ENCODE measurements at places on chromosomes 7 and 10. TPM values are rescaled to one million over a fixed set of nuclear protein-coding genes. Genes with fewer than 3 reads are reported as not detected.

DNA sequence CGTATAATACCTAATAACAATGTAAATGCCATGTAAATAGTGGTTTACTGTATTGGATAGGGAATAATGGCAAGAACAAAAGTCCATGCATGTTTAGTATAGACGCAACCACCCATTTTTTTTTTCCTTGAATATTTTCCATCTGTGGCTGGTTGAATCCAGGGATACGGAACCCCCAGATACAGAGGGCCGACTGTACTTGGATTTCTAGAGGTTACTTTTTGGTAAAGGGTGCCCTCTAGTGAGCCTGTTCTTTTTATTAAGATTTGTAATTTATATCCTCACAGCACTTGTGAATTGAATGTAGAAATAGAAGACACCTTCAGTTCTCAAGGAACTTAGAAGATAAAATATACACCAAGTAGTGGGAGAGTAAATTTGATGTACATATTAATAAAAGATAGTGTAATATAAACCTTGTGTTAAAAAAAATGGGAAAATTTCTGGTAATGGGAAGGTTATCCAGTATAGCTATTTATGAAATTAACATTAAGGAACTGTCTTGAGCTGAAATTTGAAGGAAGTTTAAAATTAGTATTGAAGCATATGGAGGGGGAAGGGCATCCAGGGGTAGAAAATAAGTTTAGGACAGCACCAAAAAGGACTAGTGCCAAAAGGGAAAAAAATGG lies 32.0 kb downstream of the EXOC6 start:
- no peak overlapping the region for H3K4me3 ChIP-seq
- H3K4me1 ChIP-seq: peaks cover 6% of the 10 kb centered on the region
- peak; percentile 59 for DNase-seq
- no peaks in the 10 kb centered on the region for H3K36me3 ChIP-seq

- H3K36me3 ChIP-seq: no peaks in the 10 kb centered on the region
- no peak overlapping the region for H3K4me3 ChIP-seq
- no peak for DNase-seq
- no peak overlapping the region for H3K27ac ChIP-seq
- H3K4me1 ChIP-seq: no peaks in the 10 kb centered on the region
Measured at GRCh38 chr7:18547509-18548187, 52.1 kb downstream of the HDAC9 start.

GRCh38 chr10:86755740-86756510 lies 494 bp upstream of the BMPR1A start:
- peak overlapping the region; percentile 63 for H3K4me3 ChIP-seq
- H3K27me3 ChIP-seq: no peaks in the 10 kb centered on the region
- no peaks in the 10 kb centered on the region for H3K36me3 ChIP-seq

DNA sequence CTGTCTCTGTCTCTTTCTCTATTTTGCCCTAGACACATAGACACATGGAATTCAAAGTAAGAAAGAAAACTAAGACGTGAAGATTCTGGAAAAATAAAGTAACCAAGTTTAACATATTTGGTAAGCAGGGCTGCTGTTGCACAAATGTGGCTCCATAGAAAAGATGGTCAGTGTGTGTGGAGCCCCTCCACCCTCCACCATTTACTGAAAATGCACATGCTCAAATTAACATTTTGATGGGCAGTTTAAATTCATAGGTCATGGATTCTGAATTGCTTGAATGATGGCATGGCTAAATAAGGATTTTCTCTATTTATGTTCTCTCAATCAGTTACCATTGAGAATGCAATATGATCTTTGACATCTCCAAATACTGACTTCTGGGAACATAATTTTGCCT lies 165.5 kb upstream of the CHRM2 start:
- H3K4me1 ChIP-seq: no peaks in the 10 kb centered on the region
- no peak overlapping the region for H3K4me3 ChIP-seq
- H3K27ac ChIP-seq: no peak overlapping the region

DNA sequence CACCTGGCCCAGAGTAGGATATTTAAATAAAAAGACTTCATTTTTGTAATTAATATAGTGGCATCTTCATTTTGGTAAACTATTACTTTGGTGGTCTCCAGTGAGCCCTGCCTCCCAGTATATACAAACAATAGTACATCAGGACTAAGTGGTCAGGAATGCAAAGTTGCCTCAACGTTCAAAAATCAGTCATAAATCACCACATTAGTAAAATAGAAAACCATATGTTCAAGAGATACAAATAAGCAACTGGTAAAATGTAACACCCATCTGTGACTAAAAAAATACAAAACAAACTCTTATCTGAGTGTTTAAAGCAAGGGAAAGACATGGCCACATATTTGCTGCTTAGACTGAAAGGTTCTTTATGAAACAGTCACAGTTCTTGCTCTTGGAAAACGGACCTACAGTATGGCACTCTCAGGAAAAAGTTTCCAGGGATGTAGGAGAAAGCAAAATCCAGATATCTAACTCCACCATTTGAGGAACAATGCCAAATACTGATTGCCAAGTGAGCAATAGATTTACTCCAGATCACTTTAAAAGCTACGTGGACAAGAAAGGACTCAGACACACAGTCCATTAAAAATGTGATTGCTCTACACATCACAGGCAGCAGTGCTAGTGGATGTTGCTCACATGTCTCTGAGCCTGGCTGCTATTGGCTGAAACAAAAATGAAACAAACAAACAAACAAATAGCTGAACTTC lies 15.1 kb upstream of the RHOBTB1 start:
- no peak overlapping the region for H3K4me3 ChIP-seq
- no peaks in the 10 kb centered on the region for H3K27me3 ChIP-seq
- H3K27ac ChIP-seq: no peak overlapping the region
- H3K4me1 ChIP-seq: peaks cover 6% of the 10 kb centered on the region

DNA sequence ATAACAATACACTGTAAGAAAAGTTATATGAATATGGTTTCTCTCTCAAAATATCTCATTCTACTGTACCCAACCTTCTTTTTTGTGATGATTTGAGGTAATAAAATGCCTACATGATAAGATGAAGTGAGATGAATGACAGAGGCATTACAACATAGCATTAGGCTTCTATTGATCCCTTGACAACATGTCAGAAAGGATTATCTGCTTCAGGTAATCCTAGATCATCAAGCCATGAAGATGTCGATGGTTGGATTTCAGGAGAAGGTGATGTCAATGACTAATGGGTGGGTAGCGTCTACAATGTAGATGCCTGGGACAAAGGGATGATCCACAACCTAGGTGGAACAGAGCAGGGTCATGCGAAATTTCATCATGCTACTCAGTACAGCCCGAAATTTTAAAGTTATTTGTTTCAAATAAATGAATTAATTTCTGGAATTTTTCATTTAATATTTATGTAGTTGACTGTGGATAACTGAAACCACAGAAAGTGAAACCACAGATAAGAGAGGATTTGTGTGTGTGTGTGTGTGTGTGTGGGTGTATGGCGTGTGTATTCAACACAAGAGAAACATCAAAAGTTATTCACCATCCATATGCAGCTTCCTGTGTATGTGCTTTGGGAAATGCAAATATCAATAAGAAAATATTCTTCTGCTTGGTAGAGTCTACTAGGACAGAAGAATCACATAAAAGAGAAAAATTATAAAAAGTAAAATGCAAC lies 77.0 kb downstream of the MAGI2 start:
- no peaks in the 10 kb centered on the region for H3K4me1 ChIP-seq
- no peak overlapping the region for H3K27ac ChIP-seq
- DNase-seq: no peak
- H3K4me3 ChIP-seq: no peak overlapping the region
- H3K27me3 ChIP-seq: no peaks in the 10 kb centered on the region

GRCh38 chr10:35959252-35959651 lies 317.2 kb upstream of the FZD8 start:
- no peaks in the 10 kb centered on the region for H3K36me3 ChIP-seq

DNA sequence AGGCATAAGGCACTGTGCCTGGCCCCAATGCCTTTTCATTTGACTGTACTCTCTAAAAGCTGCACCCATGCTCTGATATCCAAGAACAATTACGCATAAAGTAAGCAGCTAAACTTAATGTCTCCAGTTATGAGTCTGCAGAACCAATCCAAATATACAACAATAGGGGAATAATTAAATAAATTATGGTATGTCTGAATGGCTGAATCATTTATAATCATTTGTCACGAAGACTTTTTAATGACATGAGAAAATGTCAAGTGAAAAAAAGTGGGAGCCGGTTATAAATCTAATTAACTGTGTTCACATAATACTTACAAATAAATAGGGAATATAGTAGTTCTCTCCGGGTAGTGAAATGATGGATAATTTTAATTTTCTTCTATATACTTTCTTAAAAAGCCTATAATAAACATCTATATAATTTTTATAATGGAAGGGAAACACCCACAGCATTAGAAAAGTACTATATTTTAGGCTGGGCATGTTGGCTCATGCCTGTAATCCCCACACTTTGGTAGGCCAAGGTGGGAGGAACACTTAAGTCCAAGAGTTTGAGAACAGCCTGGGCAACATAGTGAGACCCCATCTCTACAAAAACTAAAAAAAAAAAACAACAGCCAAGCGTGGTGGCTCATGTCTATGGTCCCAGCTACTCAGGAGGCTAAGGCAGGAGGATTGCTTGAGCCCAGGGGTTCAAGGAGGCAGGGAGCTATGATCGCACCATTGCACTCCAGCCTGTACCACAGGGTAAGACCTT lies 14.2 kb downstream of the SLC37A3 start:
- H3K36me3 ChIP-seq: peaks cover 3% of the 10 kb centered on the region
- no peak overlapping the region for H3K4me3 ChIP-seq
- no peak overlapping the region for H3K27ac ChIP-seq
- DNase-seq: no peak

DNA sequence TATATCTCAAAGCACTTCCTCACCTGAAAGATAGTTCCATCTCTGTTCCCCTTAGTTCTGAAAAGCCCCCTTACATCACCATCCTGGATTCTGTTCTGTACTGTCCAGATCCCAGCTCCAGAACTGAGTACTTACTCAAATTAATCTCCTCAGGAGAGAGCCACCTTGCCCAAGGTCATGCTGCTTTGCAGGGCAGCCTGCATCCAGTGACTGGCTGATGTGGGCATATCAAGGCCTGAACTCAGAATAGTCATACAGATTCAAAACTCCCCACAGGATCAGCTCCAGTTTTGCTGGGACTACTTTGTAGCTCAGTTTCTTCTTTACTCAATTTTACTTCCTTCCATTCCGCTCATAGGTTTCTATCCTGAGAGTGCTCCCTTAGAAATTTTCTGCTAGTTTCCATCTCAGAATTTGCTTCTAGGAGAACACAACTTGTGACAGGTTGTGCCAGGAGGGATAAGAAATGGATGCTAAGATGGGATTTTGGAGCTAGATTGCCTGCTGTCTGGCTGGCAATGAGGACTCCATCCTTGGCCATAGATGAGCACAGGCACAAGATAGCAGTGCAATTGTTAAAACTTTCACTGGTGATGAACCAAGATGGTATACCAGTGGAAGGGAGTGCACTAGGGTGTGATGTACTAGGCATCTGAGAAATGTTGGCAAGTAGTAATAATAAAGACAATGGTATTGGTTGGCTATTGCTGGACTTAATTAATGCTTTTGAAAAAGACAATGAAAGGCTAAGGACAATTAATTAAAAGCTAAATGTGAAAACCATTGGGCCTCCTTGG lies 17.3 kb downstream of the SRGN start:
- DNase-seq: no peak
- H3K4me3 ChIP-seq: no peak overlapping the region
- no peaks in the 10 kb centered on the region for H3K4me1 ChIP-seq
- H3K36me3 ChIP-seq: no peaks in the 10 kb centered on the region
- H3K27ac ChIP-seq: no peak overlapping the region

GRCh38 chr7:79451580-79451979 lies 1.9 kb downstream of the MAGI2 start:
- no peak overlapping the region for H3K4me3 ChIP-seq
- DNase-seq: no peak
- no peaks in the 10 kb centered on the region for H3K27me3 ChIP-seq
- no peaks in the 10 kb centered on the region for H3K36me3 ChIP-seq

DNA sequence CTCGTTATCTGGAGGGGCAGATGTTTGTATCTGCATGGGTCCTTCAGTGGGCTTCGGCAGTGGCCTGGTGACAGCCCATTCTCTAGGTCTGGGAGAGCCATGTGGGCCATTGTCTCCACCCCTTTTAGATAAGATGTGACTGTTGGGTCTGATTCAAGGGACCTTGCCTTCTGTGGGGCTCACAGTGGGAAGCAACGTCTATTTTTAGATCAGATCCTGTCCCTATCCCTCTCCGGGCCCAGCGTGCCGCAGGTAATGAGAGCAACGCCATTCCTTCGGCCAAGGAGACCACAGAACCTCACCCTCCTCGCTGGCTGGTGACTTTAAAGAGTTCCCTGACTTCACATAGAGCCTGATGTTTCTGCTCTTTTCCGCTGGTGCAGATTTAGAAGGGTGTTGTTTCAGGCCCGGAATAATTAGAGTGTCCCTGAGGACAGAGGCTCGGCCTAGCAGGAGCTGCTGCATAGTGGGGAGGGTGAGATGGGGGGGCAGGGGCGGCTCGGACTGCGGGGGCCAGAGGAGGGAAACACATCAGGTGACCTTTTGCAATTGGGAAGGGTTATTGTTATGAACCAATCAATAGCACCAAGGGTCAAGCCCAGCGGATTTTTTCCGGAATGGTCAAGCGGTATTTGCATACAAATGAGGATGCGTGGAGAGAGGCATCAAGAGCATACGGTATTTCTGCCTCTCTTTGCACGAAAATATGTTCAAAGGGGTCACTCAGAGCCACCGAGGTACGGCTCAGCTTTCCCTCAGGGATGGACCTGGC lies 503.0 kb upstream of the FOXK1 start:
- H3K27me3 ChIP-seq: no peaks in the 10 kb centered on the region
- H3K36me3 ChIP-seq: no peaks in the 10 kb centered on the region
- no peaks in the 10 kb centered on the region for H3K4me1 ChIP-seq
- H3K27ac ChIP-seq: no peak overlapping the region
- no peak for DNase-seq
- no peak overlapping the region for H3K4me3 ChIP-seq

The TRIM73 gene
- total RNA-seq: 0.86 TPM

The C10orf53 gene
- total RNA-seq: not detected
